ENCODE measurements at places on chromosomes 7 and 10.

DNA sequence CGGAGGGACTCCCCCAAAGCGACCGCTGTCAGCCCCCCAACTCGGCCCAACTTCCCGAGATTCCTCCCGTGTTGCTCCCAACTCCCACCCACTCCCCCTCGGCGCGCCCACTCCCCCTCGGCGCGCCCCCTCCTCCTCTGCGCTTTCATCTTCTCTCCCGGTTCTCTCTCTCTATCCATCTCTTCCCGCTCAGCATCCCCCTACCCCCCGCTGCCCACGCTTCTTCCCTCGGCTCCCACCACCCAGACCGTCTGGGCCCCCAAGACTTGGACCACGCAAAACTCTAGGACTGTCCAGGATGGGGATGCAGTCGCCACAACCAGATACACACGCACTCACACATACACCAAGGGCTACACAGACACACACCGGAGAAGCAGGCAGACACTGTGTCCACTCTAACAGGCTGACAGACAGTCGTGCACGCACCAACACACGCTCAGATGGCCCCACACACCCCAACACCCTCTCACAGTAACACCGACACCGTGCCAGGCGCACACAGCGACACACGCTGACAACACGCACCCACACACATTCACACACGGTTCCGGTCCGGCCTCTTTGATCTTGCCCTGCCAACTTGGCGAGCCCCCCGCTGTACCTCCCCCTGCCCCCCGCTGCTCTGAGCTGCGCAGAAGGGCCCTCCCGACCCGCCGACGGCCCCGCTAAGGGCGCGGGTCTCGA is 1.1 kb downstream of the GRID1 start:
- DNase-seq = no peak

GRCh38 chr7:151482883-151483710 is 36.6 kb downstream of the RHEB start:
- no peak for DNase-seq

DNA sequence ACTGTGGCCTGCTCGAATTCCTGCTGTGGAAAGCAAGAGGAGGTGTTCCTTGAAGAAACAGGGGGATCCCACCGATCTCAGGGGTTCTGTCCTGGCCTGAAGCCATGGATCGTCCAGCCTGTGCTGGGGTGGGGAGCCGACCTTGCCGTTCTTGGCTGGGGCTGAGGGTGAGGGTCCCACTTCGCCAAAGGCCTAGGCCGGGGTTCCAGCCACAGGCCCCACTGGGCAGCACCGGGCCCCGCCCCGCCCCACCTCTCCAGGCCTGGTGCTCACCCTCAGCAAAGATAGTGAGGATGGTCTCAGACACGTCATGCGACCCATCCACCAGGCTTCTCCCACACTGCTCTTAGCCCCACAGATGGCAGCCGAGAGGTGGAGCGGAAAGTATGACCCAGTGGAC is 51.4 kb upstream of the ZNF716 start:
- no peak for DNase-seq

DNA sequence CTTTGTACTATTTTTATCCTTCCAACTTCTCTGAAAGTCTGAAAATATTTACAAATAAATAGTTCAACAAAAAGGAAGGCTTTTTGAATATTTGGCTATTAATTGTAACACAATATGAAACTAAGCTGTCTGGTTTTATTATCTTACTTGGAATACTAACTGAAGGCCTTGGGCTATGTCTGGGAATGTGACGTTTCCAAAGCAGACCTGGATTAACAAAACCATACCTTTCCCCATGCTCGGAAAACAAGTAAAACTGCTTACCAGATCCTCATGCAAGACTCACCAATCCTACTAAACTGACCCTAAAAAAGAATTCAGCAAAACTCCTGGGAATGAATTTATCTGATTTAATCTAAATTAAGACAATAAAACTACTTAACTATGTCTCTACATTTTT is 116.4 kb downstream of the ATE1 start:
- DNase-seq = no peak

DNA sequence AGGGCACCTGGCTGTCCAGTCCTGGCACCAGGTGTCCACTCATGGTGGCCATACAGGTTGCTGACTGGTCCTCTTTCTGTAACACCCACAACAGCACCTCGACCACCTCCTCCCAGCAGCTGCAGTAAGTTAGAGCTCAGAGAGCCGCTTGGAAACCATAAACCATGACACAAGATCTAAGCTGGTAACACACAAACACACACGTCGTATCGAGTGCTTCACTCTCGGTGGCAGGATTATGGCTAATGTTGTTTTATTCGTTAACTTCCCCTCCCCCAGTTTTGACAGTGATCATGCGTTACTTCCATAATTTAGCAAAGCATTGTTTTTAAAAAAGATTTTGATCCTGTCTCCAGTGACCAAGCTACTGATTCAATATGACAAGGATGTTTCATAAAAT is 59.7 kb downstream of the CAMK2B start:
- no peak for DNase-seq

GRCh38 chr10:49606981-49607535 is 3.1 kb upstream of the SLC18A3 start:
- DNase-seq = peak; percentile 35

DNA sequence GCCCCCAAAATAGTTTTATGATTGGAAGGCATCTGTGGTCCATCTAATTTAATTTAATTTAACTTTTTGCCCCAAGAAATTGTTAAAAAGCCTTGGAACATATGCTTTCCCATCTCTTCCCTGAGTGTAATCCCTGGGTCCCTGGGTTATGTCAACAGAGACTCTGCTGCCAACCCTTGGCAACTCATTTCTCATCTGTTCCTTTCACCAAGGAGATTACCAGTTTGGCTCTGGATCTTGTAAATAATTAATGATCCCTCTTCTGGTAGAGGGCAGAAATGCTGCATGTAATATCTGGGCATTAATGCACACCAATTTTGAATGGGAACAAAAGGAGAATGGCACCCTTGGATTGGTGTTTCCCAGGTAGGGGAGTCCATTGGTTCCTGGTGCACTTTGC is 514.2 kb downstream of the CCSER2 start:
- DNase-seq = no peak

- no peak for DNase-seq
These were observed 19.9 kb upstream of the GGCT start for GRCh38 chr7:30524545-30524944.

DNA sequence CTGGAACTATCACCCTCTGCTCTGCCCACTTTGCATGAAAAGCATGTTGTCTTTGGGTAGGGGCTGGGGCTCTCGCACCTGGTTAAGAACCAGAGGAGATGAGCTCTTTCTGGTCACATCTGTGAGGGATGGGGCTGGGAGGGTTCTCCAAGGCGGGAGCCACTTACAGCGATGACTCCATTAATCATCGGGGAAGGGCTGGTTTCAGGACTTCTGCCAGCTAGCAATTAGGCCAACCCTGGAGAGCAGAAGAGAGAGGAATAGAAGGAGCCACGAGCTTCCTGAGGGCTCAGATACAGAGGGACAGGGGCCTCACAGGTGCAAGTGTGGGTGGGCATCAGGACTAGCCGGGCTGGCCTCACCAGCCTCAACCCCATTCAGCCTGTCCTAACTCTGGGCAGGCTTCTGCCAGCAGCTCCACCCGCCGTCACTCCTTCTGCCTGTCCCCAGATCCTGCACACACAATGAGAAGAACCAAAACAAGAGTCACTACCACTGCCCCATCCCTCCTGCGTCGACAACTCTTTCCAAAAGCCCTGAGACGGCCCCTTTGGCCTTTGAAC is 8.4 kb downstream of the AQP1 start:
- DNase-seq = no peak

DNA sequence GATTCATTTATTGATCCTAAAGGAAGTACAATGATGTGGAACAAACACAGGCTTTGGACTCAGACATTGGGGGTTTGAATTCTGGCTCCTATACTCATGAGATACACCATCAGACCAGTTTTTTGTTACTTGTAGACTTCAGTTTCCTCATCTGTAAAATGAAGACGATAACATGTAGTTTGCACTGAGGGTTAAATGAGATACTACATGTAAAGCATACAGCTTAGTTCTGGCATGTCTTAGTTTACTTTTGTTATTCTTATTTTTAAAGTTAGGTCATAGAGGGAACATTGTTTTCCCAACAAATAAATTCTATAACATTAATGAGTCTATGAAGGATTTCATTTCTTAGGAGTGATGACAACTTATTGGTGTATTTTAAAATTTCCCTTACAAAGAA is 183.5 kb upstream of the FAM3C start:
- DNase-seq = no peak

- DNase-seq = no peak
These were observed 63.9 kb downstream of the VPS41 start for GRCh38 chr7:38844952-38845563.
